ENCODE measurements at places on chromosomes 3 and 15. TPM values are rescaled to one million over a fixed set of nuclear protein-coding genes. Genes with fewer than 3 reads are reported as not detected.

DLEC1 gene
- total RNA-seq: under 0.01 TPM

LRRC31 gene
- not detected for total RNA-seq

RLBP1 gene
- not detected for total RNA-seq

FBLN2 gene
- total RNA-seq: 13.8 TPM

ZPLD1 gene
- not detected for total RNA-seq

ABCC5 gene
- total RNA-seq: 7.9 TPM

NLGN1 gene
- total RNA-seq: 4.0 TPM

HAPLN3 gene
- 14.7 TPM for total RNA-seq

IRAK2 gene
- total RNA-seq: 44.3 TPM

FOXB1 gene
- total RNA-seq: not detected

RTP1 gene
- not detected for total RNA-seq

IREB2 gene
- 19.8 TPM for total RNA-seq

Measured in bladder microvascular endothelial cell (primary cell).